ENCODE measurements at places on chromosomes 2 and 18.

GRCh38 chr2:233402789-233403188 is 48.5 kb downstream of the DGKD start:
- no peak for DNase-seq

GRCh38 chr2:231615058-231615671 is 22.5 kb downstream of the TEX44 start:
- no peak for DNase-seq

DNA sequence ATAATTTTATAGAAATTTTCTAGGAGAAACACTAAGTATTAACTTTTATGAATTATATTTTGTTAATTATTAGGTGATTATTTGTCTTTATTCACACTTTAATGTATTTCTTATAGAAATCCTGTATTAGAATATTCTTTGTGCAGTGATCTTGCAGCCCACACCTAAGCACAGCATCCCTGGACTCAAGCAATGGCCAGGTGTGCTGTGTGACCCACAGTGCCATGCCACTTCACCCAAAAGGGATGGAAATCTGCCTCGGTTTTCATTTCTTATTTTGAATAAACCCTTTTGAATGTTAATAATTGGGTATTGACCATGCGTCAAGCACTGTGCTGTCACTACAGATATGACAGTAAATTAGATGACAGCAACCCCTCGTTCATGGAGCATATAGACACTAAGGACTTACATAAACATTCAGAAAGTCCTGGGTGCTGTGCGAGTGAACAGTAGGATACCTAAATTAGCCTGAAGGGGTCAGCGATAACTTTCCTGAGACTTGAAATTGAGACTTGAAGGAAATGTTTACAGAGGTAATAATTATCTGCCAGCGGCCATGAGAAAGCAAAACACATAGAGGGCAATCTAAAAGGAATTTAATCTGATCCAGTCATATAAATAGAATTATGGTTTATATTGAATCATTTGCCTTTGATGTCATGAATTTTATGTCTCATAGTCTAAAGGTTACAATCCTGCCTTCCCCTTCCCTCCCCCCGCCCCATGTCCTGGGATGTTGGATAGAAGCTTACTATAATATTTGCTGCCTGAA is 52.7 kb upstream of the CALCRL start:
- peak; percentile 72 for DNase-seq

GRCh38 chr2:215680605-215681598 is 245.0 kb upstream of the FN1 start:
- peak; percentile 74 for DNase-seq

Measured in MCF 10A (cell line).